ENCODE measurements at places on chromosomes 11 and 22. TPM values are rescaled to one million over a fixed set of nuclear protein-coding genes. Genes with fewer than 3 reads are reported as not detected.

CFL1 gene
- 1,035 TPM for total RNA-seq

GRCh38 chr22:37187891-37188761 lies at the start of gene C1QTNF6:
Gene C1QTNF6 (minus strand): TSS chr22:37188247. CDS start chr22:37188213, 34 bp downstream.
- DNase-seq: peak; percentile 74

DNA sequence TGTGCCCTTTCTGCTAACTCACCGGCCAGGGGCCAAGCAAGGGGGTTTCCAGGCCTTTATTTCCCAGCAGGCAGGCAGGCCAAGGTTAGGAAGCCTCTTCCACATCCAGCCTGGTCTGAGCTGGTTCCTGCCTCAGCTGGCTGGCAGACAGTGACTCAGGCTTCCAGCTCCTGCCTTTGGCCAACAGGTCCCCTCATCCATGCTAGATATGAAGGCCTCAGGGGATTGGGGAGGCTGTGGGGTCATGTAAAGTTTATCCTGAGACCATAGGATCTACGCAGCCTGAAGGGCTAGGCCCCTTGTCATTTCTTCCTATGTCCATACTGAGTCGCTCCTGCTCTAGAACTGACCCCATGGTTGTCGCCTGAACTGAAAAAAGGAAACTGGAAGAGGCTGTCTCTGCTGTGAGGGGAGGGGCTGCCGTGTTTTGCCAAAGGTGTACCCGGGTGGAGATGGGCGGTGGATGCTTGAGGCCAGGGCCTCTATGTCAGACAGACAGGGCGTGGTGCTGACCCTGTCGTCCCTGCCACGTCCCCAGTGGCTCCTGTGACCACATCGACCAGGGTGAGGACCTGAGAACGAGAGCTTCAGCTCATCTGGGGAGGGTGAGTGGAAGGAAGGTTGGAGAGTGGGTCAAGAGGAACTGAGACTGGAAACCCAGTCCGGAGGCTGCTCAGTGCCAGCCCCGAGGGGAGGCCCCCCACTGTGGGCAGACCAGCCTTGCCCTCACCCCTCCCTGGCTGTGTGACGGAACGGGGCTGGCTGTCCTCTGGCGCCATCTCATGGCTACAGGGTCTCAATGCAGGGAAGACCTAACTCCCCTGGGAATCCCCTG lies 17.0 kb downstream of the P2RY6 start:
- DNase-seq: peak; percentile 94

- peak; percentile 65 for DNase-seq
Observed at GRCh38 chr11:12968101-12968500, 41.0 kb upstream of the RASSF10 start.

POU2AF3 gene
- total RNA-seq: not detected

SAA4 gene
- total RNA-seq: 7.5 TPM

MS4A3 gene
- not detected for total RNA-seq

GRCh38 chr22:35802885-35803284 lies 85.2 kb downstream of the APOL5 start:
- peak; percentile 42 for DNase-seq

DNA sequence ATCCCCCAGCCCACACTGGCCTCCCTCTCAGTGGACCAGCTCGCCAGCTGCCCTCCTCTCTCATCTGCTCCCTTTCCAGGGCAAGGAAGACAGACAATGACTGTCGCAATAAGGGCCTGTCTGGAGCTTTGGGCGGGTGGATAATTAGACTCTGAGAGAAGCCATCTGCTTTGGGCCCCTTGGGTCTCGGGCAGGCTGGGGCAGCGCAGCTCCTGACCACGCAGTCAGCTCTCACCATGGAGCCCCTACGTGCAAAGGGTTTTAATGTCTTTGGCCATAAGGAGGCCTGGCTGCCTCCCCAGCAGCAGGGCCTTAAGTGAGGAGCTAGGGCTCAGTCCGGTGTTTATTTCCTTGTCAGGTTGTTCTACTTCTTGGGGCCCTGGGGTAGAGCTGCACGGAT lies 153.9 kb downstream of the CHST1 start:
- no peak for DNase-seq
